Psoas muscle (tissue), 8 donors: ENCODE measurements at places on chromosomes 7 and 10. TPM values are rescaled to one million over a fixed set of nuclear protein-coding genes. Genes with fewer than 3 reads are reported as not detected.

SPDYE6 gene
- 0.08 TPM for polyA plus RNA-seq

- no peak for DNase-seq
Measured at GRCh38 chr10:57880446-57881227, 387.1 kb downstream of the IPMK start.

DNA sequence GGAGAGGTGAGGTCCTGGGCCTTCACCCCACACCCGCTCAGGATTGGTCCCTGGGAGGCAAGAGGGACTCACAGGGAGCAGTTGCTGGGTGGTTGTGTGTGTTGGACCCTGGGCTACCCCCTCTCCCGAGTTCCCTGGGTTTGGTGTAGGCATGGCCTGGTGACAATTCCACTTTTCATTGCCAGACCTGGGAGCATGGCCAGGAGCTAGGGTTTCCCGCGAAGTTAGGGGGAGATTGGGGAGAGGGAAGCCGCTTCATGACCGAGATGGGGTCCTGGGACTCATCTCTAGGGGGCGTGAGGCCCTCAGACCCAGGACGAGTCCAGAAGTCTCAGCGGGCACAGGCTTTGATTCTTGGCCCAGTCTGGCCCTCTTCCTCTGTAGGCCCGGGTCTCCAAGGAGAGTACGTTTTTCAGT is 606 bp downstream of the PALD1 start:
- DNase-seq: no peak

- DNase-seq: no peak
Measured at GRCh38 chr10:19833170-19833824, 17.1 kb downstream of the PLXDC2 start.

DNA sequence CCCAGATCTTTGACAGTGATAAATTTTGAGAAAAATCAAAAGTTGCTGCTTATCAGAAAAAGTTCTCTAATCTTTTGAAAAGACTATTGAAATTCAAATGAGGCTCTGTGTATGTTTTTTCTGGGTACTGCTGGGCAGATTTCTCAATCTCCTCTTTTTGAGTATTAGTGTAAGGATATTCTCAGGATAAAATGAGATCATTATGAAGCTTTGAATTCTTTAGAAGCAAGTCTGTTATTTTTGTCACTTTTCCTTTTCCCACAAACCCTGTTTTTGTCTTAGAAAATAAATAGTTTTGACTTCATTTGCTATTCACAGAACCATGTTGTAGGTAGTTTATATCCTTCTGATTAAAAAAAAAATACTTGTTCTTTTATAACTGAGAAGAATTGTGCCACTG is 7.9 kb downstream of the STAM start:
- DNase-seq: no peak

GRCh38 chr7:97971120-97971989 is 18.6 kb downstream of the OCM2 start:
- DNase-seq: no peak
